ENCODE measurements at places on chromosomes 7 and 10. TPM values are rescaled to one million over a fixed set of nuclear protein-coding genes. Genes with fewer than 3 reads are reported as not detected.
A peak's percentile ranks its signal among the peaks of the same experiment; 100 is the strongest.

- no peak for DNase-seq
Observed at GRCh38 chr10:33483816-33484190, 149.3 kb upstream of the NRP1 start.

DNA sequence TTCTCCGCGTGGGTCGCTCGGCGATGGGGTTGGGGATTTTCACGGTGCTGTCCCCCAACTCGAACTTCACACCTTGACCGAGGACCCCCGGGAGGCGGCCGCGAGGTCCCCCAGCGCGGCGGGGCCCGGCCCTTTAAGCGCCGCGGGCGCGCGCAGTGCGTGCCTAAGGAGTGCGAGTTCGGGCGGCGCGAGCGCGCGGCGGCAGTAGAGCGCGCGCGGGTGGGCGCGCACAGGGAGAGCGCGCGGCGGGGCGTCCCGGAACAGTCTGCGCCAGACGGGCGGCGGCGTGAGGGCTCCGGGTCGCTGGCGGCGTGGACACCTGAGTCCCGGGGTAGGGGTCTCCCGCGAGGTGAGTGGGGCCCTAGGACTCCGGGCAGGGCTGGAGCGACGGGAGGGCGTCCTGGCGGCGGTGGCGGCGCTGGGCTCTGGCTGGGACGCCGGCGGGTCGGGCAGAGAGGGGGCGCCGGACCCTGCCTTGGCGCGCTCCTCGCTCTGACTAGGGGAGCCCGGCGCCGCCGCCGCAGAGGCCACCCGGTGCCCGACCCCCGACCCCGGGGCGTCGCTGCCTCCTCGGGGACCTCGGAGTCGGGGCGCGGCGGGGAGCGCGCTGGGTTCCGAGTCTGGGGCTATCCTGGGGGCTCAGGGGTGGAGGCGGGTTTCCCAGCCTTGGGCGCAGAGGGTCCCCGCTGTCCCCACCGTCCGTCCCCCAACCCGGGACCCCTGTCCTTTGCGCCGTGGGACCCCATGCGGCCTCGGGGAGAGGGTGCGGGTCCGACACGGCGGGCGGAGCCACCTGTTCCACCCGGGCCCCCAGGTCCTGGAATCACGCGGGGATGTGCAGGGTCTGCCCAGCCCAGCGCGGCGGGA is at the start of gene PROSER2:
Gene PROSER2 (plus strand): TSS at position 235 of the 867 bp plus-strand sequence. CDS start 28,722 bp downstream, outside the sequence.
- peak; percentile 72 for DNase-seq

Gene MMP21
- total RNA-seq, result 0.37 TPM

GRCh38 chr7:112423987-112424386 is 26.3 kb upstream of the IFRD1 start:
- no peak for DNase-seq

DNA sequence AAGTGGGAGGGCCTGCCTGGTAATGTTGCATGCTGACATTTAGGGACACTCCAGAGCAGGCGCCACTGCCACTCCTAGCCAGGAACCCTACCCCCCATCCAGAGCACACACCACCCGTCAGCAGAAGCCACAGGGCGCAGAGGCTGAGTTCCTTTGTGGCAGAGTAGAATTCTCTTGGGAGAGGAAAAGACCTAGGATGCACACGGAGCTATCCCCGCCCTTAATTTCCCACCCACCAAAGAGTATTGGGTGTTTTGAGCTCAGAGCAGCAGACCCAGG is 702 bp upstream of the INSYN2A start:
- DNase-seq, result no peak

GRCh38 chr10:46522295-46523118 is 34.0 kb downstream of the GPRIN2 start:
- DNase-seq, result no peak

Gene KCNH2
- 0.33 TPM for total RNA-seq

GRCh38 chr7:101632641-101633040 is 3.5 kb upstream of the MYL10 start:
- DNase-seq, result no peak

GRCh38 chr10:50415292-50415691 is 164.0 kb upstream of the ASAH2 start:
- DNase-seq, result no peak

Gene RELN
- total RNA-seq, result 39.3 TPM

Gene NRCAM
- 3.2 TPM for total RNA-seq

Gene CTAGE6
- 0.33 TPM for total RNA-seq

Gene PPP1R9A
- total RNA-seq, result 4.1 TPM

DNA sequence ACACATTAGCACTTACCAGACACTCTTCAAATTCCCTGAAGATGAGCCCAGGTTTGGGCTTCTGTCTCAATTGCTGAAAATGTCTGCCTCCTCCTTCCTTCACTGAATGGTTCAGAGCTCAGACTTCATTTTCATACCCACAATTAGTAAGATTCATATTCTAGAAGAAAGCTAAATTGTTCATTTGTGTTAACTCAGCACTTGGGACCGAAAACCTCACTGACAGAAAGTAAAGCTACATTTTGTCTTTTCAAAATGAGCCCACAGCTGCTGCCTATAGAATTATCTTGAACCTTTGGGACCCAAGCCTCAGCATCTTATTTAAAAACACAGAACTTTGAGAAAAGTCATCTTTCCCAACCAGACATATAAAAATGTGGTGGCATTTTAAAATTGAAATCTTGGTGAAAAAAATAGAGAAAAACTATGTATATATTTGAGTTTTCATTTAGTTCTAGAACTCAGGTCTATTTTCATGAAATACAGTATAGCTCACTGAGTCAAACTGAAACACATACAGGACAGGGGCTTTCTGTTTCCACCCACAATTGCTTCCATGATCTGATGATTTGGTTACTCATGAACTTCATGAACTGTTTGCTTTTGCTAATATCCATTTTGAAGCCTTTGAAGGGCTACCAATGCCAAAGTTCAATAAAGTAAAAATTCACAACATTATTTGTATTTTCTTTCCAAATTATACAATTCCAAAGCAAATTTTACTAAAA is 119.1 kb upstream of the PFKP start:
- DNase-seq, result no peak

DNA sequence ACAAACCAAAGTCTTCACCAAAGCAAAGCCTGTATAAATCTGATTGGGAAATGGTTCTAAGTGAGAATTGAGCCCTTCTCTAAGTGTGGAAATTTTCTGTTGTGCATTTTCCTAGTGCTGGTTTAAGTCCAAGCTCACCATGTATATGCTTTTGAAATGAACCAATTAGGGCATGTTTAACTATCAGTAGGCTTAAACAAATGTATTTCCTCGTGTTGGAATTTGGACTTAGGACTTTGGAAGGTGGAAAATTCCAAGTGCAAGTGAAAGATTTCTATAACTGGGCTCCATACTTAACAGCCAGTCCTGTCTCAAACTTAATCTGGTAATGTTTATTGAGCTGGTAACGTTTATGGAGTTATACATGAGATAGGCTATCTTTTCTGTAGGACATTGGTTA is 28.5 kb downstream of the CCNY start:
- no peak for DNase-seq

GRCh38 chr10:132627666-132628531 is 90.3 kb downstream of the INPP5A start:
- no peak for DNase-seq

Gene MYL10
- not detected for total RNA-seq

Gene STEAP1
- 37.1 TPM for total RNA-seq

DNA sequence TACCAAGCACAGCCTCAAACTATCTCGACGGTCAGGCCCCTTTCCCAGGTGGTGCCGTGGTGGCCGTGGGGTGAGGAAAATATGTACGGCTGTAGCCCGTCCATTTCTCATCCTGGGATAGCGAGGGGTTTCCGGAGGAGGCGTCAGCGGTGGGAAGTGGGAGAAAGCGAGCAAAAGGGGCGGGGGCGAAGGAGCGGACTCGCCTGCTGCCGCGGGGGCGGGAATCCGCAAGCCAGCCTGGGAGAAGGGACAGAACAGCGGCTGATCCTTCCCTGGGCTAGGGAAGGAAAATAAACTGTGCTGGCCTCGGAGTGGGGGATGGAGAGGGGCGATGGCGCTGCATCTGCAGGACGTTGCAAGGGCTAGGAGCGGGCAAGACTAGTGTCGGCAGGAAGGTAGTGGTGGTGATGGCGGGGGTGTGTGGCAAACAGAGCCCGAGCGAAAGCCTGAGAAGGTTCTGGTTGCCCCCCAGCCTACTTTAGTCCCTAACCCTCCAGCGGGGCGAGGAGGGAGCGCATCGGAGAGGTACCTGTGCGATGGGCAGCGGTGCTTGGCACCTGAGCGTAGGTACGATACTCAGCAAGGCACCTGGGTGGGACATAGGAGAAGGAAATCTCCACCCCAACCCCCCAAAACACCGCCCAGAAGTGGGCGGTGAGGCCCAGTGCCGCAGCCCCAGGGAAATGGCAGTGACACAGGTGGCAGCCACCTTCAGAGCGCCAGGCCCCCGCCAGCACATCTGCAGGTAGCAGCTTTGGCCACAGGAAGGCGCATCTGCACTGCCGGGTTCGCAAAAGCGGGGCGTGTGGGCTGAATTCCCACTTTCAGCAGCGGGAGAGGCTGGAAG is 49.9 kb upstream of the STEAP1B start:
- no peak for DNase-seq

DNA sequence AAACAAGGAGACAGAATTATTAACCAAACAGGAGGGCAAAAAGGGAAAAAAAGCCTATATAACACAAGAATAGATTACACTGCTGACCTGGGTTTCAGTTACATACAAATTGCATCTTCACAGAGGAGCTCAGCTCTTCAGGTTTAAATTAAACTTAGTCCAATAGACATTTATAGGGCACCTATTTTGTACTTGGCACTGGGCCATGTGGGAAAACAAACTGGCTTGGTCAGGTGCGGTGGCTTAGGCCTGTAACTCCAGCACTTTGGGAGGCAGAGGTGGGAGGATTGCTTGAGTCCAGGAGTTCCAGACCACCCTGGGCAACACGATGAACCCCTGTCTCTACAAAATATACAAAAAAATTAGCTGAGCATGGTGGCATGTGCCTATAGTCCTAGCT is 62.3 kb upstream of the CCDC6 start:
- no peak for DNase-seq

Gene HEPACAM2
- total RNA-seq, result 4.4 TPM

- DNase-seq, result peak; percentile 73
Observed at GRCh38 chr10:32957341-32958084, 517 bp downstream of the ITGB1 start.

Gene MOGAT3
- 1.8 TPM for total RNA-seq

DNA sequence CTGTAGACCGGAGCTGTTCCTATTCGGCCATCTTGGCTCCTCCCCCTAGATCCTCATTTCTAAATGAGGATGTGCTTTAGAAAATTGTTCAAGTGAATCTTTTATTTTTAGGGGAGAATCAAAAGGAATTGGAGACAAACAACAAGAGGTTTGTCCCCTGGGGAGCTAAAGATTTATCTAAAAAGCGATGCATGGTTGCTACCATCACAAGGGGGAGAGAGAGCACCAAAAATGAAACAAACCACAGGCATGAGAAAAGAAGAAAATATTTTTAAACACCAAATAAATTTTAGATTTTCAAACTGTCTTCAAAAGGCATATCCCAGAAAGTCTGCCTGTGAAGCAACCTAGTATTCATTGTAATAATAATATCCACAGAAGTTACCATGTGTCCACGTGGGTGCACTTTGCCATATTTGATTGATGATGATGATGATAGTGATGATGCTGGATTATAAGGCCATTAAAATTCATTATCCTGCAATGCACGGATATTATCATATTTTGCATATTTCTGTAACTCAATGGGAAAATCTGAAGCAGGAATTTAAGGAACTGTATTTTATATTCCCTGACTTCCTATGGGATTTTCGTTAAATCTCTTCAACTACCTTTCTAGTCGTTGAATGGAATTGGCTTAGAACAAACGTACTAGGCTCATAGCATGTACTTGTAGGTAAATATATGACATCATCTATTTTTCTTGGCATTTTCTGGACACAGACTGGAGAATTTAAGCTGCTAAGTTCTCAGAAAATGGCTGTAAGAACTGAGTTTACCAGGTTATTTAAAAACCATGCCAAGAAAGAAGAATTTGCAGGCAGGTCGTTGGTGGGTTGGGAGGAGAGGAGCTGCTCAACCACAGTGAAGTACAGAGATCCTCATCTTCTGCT is 171.6 kb downstream of the WDR37 start:
- DNase-seq, result no peak

GRCh38 chr10:96408201-96408600 is 49.4 kb upstream of the OPALIN start:
- DNase-seq, result no peak

Gene UPF2
- total RNA-seq, result 19.6 TPM

Data from liver (tissue), 10 donors.